Stimulated activated CD4-positive, alpha-beta T cell treated with anti-CD3 and anti-CD28 coated beads, Interleukin-1b, Interleukin-23, amount 100 ng/mL, for 1 hour (primary cell): ENCODE measurements at places on chromosomes 4 and X.

- no peak for DNase-seq
Observed at GRCh38 chrX:153766098-153766817, 2.2 kb downstream of the PLXNB3 start.

- DNase-seq, result no peak
Observed at GRCh38 chrX:71510161-71510560, 22.7 kb upstream of the OGT start.

GRCh38 chr4:11497972-11498371, 69.3 kb upstream of the HS3ST1 start:
- no peak for DNase-seq

DNA sequence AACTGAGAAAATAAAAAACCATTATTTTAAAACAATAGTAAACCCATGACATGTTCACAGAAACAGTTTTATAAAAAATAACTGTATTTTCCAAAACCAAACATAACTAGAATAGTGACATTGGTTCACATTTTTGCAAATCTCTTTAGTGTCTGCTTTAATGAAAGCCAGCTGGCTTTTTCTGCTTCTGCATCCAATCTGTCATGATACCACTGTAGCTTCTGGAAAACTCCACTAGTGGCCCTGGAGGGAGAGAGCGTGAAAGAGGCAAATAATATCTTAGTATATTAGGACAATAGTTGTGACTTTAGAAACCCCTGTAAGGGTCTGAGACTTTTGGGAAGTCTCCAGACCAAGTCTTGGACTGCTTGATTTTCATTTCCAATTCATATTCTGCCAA, 31.1 kb downstream of the FGFBP1 start:
- no peak for DNase-seq

GRCh38 chrX:37347420-37347819, 1.7 kb upstream of the PRRG1 start:
- DNase-seq, result no peak

DNA sequence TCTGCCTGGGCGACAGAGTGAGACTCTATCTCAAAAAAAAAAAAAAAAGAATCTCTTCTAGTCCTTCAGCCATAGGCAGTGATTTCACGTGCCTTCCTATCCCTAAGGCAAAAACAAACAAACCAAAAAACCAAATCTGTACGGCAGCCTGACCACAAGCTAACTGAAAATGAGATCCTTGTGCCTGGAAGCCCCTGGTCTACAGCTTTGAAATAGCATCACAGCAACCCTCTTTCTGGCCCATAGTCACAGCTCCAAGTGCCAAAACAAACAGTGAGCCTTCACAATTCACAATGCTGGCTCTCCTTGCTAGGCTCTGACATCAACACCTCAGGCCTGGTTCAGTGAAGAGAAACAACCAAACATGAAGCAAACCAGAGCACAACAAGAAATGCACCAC, 46.1 kb downstream of the TMEM150C start:
- DNase-seq, result no peak

- DNase-seq, result no peak
Observed at GRCh38 chr4:183297675-183298074, 22.4 kb downstream of the CLDN22 start.

DNA sequence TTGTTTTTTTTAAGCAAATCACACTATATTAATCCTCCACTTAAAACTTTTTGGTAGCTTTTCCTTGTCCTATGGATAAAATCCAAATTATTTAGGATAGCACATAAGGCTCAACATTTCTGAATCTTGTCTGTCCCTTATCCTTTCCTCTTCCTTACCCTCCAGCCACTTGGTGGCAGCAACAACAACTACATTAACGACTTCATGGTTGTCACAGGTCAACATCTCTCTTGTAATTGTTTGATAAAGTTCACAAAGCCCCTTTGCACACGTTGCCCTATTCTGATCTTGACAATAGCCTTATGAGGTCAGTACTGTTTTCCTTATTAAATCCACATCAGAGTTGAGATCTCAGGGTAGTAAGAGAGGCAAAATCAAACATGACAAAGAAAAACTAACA, 269.0 kb upstream of the PABPC4L start:
- no peak for DNase-seq

DNA sequence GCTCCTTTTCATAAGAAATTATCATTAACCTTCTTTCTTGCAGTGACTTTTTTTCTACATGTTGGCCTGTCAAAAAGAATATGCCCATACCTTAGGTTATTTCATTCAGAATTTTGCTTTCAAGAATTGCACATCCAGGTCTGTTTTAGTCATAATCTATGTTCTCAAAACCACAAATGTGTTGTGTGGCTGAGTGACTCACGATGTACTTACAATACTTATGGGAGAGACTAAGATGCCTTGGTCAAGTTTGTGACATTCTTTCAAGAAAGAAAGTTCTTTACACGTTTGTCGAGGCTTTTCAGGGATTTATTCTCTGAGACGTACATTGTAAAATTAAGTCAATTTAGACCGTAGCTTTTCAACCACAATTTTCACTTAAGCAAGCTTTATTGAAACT, 396.7 kb downstream of the FSTL5 start:
- no peak for DNase-seq

DNA sequence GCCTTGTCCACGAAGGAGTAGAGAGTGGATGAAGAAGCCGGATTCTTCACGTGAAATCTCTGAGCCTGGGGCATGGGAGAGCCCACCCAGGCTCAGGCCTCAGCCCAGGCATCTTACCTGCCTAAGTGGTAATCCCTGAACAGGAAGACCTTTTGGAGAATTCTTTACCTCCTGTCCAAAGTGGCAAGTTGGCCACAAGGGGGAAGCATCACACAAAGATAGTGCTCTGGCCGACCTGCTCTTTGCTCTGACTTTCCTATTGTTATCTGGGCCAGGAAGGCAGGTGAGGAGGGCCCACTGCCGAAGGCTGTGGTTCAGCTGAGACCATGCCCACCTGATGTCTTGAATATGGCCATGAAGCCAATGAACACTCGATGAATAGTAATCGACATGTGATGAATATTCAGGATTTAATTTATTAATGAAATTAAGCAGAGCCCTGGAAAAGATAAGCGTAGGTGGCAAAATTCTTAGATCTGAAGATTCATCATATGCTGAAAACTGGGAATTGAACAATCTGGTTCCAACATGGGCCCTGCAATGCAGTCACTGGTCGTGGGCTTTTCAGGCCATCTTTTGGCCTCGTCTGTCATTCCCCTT, 93.8 kb downstream of the PDGFRA start:
- no peak for DNase-seq

DNA sequence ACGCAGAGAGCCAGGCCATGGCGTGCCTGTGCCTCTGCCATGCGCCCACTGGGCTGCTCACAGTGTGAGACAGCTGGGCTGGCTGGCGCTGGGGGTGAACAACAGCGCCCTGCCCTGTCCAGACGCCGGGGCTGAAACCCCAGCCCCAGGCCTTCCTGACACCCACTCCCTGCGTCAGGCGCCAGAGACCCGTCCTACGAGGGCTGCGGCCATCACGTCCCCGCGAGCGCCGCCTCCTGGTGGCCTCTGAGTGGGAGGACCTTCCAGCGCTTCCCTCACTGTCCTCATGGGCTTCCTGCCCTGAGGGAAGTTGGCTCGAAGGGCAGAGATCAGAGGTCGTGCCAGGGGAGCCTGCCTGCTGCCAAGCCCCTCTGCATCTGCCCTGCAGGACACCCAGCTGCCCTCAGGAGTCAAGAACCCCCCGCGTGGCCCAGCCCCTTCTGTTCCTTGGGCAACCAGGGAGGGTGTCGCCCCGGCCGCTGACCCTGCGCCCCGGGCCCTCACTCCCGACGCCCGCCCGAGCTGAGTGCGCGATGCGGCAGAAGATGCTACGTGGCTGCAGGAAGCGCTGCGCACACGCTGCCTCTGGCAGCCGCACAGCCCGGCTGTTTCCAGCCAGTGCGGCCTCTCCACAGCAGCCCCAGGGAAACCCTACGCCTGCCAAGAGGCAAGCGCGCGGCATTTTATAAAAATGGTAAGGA, 16.2 kb downstream of the NELFA start:
- no peak for DNase-seq

GRCh38 chrX:101370888-101371504, 15.0 kb downstream of the BTK start:
- DNase-seq, result no peak

- no peak for DNase-seq
Observed at GRCh38 chr4:26751838-26752237, 108.8 kb upstream of the STIM2 start.

- no peak for DNase-seq
Observed at GRCh38 chr4:54101190-54102041, 1.5 kb downstream of the GSX2 start.

- no peak for DNase-seq
Observed at GRCh38 chr4:40254608-40255392, 58.0 kb downstream of the RHOH start.

DNA sequence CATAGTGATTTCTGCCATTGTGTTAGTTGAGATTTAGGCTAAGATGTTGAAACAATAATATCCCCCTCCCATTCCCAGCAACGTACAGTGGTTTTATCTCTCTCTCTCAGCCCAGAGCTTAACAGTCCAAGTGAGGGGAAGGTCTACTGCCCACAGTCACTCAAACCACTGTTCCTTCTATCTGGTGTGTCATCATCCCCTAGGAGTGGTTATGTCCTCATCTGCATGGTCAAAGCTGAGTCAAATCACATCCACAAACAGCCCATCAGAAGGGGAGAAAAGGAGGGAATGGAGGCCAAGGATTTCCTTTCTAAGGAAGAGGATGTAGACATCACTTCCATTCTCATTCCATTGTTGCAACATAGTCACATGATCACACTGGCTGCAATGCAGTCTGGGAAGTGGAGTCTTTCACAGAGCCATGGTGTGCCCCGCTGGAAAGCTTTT, 42.8 kb upstream of the CHRNA9 start:
- DNase-seq, result no peak

DNA sequence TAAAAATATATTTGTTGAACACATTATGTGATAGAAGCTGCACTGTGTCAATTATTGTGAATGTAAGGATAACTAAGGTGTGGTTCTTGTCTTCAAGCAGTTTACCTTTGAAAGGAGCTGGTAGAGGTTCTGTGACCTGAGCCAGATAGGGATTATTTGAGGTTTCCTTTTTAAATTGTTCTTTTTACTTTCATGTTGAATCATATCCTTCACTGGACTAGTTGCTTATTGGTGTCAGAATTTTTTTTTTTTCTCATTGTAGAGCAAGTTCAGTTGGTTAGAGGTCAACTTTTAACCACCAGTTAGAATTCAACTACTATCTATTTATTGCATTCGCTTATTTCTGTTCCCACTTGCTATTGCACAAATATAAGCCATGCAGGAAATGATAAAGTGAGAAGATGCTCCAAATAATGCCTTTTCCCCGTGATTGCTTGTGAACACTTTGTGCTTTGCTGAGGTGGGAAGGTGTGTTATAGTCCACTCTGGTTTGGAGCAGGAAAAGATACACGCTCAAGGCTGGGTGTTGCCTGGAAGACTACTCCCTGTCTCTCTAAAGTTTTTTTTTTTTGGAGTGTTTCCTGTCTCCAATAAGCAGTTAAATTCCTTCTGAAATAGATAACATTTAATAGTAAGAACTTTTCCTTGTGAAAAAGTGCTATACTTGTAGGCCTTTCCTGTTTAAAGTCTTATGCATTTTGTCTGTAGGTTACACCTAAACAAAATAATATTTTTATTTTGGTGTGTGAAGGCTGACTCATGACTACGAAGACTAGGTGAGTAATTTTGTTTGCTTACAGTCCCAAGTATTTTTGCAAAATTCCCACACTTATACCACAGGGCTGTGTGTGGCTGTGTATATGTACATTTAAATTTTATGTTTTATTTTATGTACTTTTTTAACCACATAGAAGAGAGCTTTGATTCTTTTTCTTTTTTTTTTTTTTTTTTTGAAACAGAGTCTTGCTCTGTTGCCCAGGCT, 83.8 kb upstream of the LCORL start:
- no peak for DNase-seq

DNA sequence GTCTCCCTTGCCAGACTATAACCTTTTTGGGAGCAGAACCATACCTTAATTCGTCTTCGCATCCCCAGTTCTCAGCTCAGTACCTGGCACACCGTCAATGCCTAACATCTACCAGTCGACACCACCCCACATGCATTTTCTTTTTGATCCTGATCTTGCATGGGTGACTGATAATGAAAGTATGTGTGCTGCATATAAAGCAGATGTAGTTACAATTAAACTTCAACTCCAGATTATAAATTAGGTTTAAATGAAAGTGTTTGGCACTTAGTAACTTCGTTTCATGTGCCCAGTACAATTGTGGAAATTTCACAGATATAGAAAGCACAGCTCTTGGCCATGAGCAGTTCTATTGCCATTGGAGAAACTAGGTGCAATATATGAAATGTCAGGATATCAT, 8.8 kb upstream of the NKX6-1 start:
- DNase-seq, result no peak

DNA sequence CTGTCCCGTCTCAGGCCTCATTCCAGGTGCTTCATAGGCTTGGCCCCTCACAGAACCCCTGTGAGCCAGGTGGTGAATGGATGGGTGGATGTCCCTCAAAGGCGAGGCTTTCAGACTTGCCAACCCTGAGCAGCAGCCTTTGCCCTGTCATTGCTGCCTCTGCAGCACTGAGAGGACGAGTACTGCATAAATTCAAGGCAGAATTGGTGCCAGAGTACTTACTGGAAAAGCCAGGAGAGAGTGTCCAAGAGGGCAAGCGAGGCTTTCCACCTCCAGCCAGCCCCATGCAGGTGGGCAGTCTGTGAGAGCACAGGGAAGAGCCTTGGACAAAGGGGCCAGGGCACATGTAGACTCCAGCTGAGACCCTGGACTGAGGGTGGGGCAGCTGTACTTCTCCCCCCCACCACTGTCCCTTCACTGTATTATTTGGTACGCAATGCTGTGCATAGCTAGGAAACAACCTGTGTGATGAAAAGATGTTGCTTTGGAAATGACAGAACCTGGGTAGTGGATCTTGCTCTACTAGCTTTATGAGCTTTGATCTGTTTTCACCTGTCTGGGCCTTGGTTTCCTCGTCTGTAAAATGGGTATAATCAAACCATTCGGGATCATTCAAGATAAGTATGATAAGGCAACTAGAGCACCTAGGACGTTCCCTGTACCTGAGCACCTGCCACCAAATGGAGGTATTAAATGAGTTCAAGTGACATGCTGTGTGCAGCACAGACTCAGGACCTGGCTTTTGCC, 224.9 kb upstream of the PSAPL1 start:
- no peak for DNase-seq

DNA sequence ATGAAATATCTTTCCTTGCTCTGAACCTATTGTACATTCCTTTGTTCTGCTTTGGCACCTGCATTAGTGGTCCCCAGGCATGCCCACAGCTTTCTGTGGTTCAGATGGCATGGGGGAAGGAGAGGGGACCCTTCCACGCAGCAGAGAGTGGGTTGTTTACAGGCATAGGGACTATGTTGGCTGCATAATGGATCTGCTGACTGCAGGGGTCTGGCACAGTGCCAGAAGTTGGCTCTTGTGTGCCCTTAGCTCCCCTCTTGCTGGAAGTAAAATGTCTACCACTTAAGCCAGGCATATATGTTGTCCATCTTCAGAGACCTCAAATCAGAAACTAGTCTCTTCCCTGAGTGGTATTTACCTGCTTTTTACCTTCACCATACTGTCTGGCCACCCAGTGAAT, 651.9 kb upstream of the PCDH7 start:
- no peak for DNase-seq
